Trophoblast cell (in vitro differentiated cells and primary cell): ENCODE measurements at places on chromosomes 3 and 15.

GRCh38 chr15:100129677-100130076, 212.1 kb downstream of the ADAMTS17 start:
- DNase-seq: no peak

DNA sequence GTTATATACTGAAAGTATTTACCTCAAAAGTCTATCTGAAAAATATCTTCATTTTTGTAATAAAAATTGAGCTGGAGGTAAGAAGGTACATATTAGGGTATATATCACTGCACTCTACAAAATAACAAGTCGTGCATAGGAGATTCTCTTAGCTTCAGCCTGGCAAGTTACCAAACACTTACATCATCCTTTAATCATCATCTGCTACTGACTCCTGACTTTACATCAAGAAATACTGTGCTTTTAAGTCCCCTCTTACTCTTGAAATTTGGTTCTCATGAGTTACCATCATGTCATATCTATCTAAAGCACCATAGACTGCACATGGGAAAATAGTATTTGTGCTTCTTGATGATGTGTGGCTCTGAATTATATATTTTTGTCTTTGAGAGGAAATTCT, 50.8 kb downstream of the LYSMD4 start:
- no peak for DNase-seq

DNA sequence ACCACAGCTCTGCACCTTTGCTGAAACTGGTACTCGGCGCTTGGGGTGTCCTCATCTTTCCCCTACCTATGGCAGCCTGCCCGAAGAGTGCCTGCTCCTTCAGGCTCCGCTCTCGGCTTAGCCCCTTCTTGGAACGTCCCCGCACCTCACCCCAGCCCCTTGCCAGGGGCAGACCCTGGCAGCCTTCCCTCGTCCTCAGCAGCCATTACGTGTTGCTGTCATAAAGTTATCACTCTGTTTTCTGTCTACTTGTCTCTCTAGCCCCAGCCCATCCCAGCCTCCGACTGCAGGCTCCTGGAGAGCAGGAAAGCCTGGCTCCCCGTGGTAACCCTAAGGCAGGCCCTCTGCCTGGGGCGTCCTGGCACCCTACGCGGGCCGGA, 5.1 kb upstream of the BAHD1 start:
- DNase-seq: no peak

- DNase-seq: no peak
Observed at GRCh38 chr3:2711081-2711480, 399.1 kb downstream of the IL5RA start.
